NCI-H2081 (cell line): ENCODE measurements at places on chromosomes 3 and 15.
A peak's percentile ranks its signal among the peaks of the same experiment; 100 is the strongest.

- peak; percentile 52 for DNase-seq
These were observed 44.5 kb upstream of the CCNL1 start for GRCh38 chr3:157204431-157204830.

DNA sequence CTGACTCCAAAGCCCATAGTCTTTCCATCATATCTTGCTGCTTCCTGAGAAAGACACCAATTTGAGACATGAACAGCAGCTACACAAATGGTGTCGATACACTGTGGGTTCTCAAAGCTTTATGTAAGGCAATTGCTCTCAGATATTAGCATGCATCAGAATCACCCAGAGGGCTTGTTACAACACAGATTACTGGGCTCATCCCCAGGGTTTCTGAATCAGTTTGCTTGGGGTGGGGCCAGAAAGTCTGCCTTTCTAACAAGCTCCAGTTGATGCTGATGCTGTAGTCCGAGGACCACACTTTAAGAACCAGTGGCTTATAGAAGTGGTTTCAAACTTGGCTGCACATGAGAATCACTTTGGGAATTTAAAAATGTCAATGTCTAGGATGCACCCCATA lies 86.5 kb downstream of the SEMA6D start:
- DNase-seq, result peak; percentile 17

- DNase-seq, result no peak
These were observed 1.8 kb upstream of the LSG1 start for GRCh38 chr3:194673761-194674160.

GRCh38 chr15:89043031-89044002 lies 44.9 kb upstream of the ABHD2 start:
- no peak for DNase-seq

- DNase-seq, result no peak
These were observed 736.8 kb downstream of the MCTP2 start for GRCh38 chr15:94968133-94968532.

GRCh38 chr3:6542795-6543194 lies 318.1 kb upstream of the GRM7 start:
- peak; percentile 12 for DNase-seq

- no peak for DNase-seq
These were observed 13.9 kb upstream of the TMPRSS7 start for GRCh38 chr3:112020674-112021085.

- peak; percentile 64 for DNase-seq
These were observed 24.4 kb upstream of the OCA2 start for GRCh38 chr15:28123408-28124023.

DNA sequence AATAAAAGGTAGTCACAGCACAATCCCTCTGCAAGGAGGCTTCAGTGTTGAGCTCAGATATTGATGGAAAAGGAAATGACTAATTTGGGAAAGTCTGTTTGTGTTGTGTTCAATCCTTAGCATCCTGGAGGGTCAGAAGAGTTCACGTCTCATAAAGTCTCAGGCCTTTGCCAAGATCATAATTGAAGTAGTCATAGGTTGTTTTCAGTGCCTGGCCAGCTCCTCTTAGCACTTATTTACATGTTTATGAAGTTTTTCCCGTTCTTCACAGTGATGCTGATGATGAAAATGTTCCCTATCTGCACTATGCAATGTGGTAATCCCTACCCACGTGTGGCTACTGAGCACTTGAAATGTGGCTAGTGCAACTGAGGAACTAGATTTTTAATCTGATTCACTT lies 61.6 kb upstream of the TGFBR2 start:
- no peak for DNase-seq

DNA sequence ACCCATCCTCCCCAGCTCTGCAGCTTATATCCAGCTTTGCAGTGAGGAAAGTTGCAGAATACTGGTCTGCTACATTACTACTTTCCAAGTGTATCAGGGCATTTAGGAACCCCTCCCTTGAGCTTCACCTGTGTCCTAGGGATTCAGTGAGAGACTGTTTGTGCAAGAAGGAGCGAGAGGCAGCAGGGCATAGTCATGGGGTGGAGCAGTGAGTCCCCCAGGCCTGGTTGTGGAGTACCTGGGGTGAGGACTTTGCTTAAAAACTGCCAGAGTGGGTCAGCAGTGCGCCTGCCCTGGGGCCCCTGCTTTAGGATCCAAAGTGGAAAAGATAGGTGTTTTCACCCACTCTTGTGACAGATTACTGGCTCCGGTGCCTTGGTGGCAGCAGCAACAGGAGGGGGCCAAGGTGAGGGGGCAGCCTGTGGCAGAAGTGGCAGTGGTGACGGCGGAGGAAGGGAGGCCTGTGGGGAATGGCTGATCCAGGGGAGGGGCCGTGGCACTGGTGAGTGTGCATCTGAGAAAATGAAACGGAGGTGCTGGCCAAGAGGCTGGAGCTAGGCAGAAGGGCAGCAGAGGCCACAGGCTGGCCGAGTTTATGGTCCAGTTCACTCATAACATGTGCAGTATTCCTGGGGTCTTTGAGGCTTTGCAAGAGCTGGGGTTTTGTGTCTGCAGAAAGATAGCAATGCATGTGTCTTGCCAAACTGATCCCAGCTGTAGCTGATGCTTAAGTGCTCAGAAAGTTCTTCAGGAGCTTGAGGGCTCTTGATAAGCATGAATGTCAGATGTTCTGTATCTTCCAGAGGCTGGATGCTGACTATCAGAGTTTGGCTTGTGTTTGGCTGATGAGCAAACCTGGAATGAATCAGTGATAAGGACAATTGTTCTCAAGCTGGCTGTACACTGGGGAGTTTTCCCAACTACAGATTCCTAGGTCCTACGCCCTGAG lies 43.4 kb downstream of the GOLGA6A start:
- no peak for DNase-seq

DNA sequence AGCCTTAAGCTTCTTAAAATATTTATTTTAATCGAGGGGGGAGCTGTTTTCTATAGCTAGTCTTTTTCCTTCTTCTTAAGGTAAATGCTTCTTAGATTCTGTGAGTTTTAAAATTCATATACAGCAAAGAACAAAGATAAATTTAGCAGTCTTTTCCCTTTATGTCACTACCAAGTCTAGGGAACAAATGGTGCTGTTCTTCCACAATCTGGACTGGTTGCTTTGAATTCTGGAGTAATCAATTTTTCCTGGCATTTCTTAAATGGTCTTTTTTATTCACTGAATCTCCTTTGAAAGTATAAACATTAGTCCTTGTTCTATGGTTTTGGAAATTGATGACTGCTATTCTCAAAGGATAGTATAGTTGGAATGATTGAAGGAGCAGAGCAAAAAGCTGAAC lies 82.8 kb downstream of the CHL1 start:
- no peak for DNase-seq

GRCh38 chr3:111910806-111911205 lies 51.7 kb downstream of the PHLDB2 start:
- no peak for DNase-seq

- DNase-seq, result no peak
These were observed 74.1 kb downstream of the MME start for GRCh38 chr3:155154255-155154654.

DNA sequence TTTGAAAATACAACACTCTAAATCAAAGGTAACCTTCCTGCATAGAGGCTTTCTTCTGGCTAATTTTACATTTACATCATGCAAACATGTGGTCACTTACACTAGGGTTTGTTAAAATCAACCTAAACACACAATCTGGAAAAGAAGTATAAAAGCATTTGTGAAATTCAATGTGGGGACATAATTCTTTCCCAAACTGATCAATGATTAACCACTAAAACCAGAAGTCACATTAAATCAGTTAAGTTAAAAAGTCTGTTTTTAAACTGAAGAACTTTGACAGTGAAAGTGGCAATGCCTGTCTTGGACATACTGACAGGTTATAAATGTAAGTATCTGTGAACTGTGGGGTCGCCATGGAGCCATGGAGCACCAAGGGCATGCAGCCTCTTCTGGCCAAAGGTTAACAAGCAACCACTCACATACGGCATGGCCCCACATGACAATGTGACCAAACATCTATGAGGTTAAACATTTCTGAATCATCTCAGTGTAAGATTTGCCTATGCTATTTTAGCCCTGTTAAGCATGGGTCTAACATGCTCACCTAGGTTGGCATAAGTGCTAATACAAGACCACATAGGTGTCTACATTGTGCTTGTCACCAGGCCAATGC lies 278.2 kb downstream of the CTNNB1 start:
- DNase-seq, result no peak

- DNase-seq, result no peak
These were observed 24.1 kb downstream of the TRAK1 start for GRCh38 chr3:42115215-42115614.

GRCh38 chr3:73115806-73116205 lies 54.3 kb downstream of the EBLN2 start:
- no peak for DNase-seq

DNA sequence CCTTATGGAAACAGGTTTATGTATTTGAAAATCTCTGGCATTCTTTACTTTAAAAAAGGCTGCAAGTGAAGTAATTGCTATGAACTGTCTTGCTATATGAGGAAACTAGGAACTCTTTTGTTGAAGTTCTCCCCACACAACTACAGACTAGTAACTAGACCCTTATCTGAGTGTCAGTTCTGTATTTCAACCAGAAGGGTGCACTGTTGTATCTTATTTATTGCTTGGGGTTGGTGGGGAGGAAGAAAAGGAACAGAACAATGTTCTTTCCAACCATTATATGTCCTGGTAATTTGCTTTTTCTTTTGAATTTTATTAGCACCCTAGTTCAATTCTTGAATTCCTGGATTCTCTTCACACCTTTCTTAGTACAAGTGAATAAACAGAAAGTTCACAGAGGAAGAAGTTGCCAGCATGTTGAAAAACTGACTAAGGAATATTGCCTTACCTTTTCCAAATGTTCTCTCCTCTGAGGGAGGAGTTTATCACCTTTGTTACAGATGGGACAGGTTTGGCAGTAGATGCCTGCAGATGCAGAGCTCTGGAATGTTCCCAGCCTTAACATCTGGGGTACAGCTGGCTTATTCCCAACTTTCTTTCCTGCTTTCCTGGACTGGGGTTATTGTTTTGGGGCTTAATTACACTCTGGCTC lies 162.4 kb upstream of the CFAP20DC start:
- peak; percentile 10 for DNase-seq

- no peak for DNase-seq
These were observed 19.3 kb downstream of the CCNB2 start for GRCh38 chr15:59124261-59124660.

DNA sequence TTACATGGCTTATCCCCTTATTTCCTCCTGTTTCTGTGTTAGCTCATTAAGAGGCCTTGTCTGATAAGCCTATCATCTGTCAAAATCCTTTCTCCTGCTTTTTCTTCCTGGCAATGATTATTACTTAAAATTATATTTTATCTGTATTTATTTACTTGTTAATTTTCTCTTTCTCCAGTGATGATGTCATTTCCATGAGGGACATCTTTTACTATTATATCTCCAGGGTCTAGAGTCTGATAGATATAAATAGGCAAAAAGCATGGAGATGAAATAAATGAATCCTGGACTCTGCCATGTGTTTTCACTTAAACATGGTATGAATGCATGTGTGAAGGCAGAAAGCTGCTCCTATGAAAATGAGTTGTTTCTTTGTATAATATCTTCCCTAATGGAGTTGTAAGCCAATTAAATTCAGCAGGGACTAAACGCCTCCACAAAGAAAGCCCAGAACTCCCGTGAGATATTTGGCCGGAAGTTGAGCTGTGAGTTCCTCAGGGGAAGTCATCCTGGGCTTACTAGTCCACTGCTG lies 375.2 kb downstream of the TUSC7 start:
- DNase-seq, result no peak

DNA sequence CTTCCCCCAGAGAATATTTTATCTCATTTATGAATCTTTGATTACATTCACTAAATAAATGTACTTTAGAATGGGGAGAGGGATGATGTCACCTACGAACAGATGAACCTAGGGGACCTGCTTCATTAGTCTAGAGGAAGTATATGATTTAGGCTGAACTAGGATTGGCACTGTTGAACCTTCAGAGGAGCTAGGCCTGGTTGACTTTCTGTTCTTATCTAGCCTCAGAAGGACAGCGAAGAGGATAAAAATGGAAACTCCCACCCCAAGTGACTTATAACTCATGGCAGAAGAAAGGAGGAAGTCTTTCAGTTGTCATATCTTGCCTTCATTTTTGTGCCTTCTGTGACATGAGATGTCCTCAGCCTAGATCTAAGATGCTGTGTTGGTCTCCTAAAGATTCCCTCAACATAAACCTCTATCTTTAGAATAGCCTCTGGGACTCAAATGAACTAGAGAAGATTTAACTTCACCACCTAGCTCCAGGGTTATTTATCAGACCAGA lies 42.6 kb downstream of the POLG start:
- DNase-seq, result no peak
